Kidney (tissue), 22 donors: ENCODE measurements at places on chromosomes 7 and 10. TPM values are rescaled to one million over a fixed set of nuclear protein-coding genes. Genes with fewer than 3 reads are reported as not detected.

Gene MYO1G
- total RNA-seq = 14.3 TPM

Gene VSTM4
- 8.5 TPM for total RNA-seq

Gene CCSER2
- total RNA-seq = 46.4 TPM

Gene STEAP2
- 15.8 TPM for total RNA-seq

Gene RSBN1L
- 18.0 TPM for total RNA-seq

Gene CFAP43
- 7.2 TPM for total RNA-seq

Gene VENTX
- total RNA-seq = 3.3 TPM

Gene LRRC4
- total RNA-seq = 1.6 TPM

Gene FAM25G
- not detected for total RNA-seq

Gene ZNF789
- total RNA-seq = 14.8 TPM

Gene TRIP6
- total RNA-seq = 74.4 TPM

Gene PPP1R9A
- 25.7 TPM for total RNA-seq

Gene FBXL13
- 4.8 TPM for total RNA-seq

Gene FAM25C
- not detected for total RNA-seq

Gene SSC4D
- total RNA-seq = 2.1 TPM

Gene CYP26C1
- 0.35 TPM for total RNA-seq

Gene ST8SIA6
- 0.91 TPM for total RNA-seq

Gene FKBP6
- total RNA-seq = 0.13 TPM

Gene ANKRD1
- total RNA-seq = not detected

Gene PPP2R2D
- 28.3 TPM for total RNA-seq

Gene ACBD7
- total RNA-seq = 0.50 TPM

Gene MYOZ1
- 3.5 TPM for total RNA-seq

Gene TLL2
- total RNA-seq = 0.98 TPM
